Astrocyte of the cerebellum (primary cell): ENCODE measurements at places on chromosomes 1 and 21.

DNA sequence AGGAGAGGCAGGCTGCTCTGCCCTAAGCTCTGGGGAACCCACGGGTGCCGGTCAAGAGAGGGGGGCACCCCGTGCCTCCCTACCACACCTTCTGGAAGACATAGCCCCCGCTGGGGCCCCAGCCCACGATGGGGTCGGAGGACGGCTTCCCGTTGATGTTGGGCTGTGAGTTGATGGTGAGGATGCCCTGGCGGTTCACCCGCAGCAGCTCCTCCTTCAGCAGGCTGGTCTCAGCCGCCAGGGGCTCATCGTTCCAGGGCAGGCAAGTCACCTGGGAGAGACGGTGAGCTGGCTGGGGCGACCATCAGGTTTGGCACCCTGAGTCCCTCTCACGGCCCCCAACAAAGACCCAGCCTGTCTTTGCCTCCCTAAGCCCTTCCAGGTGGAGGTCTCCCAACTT lies 11.9 kb downstream of the MTHFR start:
- DNase-seq, result no peak

DNA sequence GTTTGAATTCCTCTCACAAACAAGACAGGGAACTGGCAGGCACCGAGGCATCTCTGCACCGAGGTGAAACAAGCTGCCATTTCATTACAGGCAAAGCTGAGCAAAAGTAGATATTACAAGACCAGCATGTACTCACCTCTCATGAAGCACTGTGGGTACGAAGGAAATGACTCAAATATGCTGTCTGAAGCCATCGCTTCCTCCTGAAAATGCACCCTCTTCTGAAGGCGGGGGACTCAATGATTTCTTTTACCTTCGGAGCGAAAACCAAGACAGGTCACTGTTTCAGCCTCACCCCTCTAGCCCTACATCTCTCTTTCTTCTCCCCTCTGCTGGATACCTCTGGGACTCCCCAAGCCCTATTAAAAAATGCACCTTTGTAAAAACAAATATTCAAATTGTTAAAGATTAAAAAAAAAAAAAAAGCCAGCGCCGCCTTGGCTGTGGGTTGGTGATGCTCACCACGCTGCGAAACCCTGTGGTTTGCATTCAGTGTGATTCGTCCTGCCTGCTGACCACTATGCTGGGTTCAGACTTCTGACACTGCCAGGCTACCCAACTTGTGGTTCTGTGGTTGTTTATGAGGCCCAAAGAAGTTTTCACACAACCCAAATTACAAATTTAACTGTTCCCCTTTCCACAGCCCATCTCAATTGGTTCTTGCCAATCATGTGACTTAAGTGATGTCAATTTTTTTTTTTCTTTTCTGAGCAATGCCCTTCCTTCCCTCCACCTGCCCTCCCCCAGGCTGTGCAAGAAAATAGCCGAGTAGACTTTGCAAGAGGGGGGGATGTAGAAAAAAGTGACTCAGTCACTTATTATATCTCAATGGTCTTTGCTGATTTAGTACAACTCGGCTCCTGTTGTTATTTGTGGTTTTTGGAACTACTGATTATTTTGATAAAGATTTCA lies at the start of gene RUNX1:
Gene RUNX1 (minus strand): TSS at position 597 of the 912 bp plus-strand sequence.
- peak; percentile 84 for DNase-seq

GRCh38 chr1:52814465-52814864 lies 28.1 kb upstream of the ZYG11A start:
- DNase-seq, result no peak

- DNase-seq, result no peak
Observed at GRCh38 chr1:12180315-12180714, 13.5 kb downstream of the TNFRSF1B start.

DNA sequence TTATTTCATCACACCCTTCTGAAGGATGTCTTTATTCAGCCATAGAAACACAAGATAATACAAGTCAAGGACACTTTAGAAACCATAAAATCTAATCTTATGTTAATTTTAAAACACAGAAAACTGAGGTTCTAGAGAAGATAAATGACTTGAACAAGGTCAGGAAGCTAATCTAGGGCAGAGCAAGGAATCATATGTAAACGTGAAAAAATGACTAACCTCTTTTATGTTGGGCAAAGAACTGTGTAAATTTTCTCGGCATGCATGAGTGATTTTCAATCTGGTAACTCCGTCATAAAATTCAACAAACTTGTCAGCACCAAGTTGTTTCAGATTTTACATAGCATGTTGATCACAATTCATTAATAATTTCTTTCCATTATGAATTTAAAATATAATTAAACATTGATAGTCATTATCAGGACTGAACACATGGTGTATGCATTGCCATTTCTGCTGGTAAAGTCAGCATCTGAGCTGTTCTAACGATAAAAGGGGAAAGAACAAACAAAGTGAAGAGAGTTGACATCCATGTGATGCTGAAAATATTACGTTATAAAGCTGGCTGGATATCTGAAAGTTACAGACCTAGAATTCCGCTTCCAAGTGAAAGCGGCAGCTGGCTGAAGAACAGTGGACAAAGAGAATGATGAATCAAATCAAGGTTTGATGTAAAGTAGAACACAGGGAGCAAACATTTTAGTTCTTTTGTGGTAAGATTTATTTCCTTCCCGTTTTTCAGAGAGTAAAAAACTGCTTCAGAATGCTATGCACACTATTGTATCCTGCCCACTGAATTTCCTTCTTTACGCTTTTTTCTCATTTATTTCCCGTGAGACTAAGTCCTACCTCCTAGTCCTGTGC lies 1037.4 kb upstream of the TMPRSS15 start:
- DNase-seq, result no peak

DNA sequence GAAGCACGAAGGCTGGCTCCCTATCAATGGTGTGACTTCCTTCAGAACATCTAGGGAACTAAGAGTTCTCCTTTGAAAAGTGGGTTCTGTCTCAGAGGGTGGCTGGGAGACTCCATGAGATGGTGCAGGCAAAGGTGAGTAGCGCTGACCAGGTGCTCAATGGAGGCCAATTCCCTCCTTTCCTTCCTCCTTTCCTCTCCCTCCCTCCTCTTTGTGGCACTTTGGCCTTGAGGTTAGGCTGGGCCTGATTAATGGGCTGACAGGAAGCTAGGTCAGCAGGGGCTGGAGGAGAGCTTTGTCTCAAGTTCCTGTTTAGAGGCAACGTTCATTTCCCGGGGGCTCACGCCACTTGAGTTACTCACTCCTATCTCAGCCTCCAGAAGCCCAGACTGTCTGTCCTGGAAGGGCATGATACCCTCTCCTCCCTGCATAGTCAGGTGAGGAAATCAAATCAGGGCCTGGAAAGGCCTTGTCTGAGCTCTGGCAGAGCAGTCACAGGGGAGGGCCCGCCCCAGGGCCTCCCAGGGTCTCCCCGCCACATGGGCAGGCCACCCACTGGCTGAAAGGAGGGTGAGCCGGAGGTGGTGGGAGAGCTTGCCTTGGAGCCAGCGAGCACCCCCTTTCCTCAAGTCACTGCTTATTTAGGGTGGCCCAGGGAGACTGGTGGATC lies 58.4 kb upstream of the SSBP3 start:
- DNase-seq, result no peak
